ENCODE measurements at places on chromosomes 12 and 14. TPM values are rescaled to one million over a fixed set of nuclear protein-coding genes. Genes with fewer than 3 reads are reported as not detected.

OR4E2 gene
- total RNA-seq = not detected

DNA sequence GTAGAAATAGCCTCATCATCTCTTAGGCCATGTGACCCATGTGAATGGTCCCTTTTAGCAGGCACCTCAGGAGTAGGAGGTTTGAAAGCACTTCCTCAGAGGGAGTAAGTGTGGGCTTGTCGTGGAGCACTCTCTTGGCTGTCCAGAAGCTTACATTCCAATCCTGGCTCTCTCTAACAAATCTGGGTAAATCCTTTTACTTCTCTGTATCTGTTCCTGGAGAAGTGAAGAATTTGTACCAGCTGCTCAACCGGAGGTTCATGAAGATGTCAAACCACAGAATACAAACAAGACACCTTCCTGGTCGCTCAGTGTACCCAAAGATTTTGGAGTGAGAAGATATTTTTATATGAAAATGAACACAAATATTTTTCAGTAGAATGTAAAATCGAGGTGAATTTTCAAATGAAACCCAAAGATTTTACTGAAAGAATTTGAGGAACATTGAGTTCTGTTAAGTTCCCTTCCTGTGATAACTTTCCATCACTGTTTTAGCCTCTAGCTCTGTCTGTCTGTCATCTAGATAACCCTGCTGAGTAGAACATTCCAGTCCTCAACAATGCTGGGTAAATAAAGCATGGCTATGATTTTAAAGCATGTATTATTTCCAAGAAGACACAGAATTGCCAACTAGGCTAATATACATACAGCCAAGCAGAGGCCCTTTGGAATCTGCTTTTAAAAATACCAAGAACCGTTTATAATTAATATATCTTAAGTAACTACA lies 263.9 kb upstream of the RGS6 start:
- DNase-seq = no peak

- no peak for DNase-seq
Measured at GRCh38 chr12:5900533-5901205, 44.4 kb downstream of the ANO2 start.

DNA sequence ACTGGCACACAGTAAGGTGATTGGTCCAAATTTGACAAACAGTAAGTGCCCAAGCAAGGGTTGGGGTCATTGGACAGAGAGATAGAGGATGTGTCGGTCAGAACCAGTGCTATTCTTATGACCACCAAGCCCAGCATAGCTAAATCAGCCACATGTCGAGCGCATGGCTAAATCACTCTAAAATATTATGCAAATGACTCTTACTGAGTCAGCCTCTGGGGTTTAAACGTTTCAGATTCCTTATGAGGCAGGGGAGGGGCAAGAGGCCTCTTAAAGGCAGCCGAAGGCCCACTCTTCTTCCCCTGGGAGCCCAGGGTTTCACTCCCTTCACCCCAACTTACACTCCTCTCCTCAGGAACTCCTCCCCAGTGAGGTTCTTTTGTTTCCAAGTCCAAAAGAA lies 603 bp upstream of the ENDOU start:
- no peak for DNase-seq

GRCh38 chr14:74244115-74244514 lies 4.9 kb downstream of the VSX2 start:
- DNase-seq = no peak

- no peak for DNase-seq
Measured at GRCh38 chr14:63933711-63934110, 80.9 kb downstream of the SYNE2 start.

DNA sequence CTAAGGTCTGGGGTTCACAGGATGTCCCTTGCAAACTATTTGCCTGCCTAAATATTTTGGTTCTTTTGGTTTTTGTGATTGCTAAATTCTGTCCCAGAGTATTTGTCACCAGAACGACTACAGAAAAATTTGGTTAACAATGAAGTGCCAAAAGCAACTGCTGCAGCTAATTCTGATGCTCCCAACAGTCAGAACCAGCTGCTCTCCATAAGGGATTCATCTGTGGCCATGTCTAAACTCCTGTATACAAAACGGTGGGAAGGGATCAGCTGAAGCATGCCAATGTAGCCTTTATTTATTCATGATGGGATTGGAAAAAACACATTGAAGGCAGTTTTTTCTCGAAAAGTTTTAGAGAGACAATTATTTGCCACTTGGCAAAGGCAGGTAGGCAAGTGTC lies 29.3 kb upstream of the PELI2 start:
- DNase-seq = no peak

KRT83 gene
- not detected for total RNA-seq

KLRD1 gene
- total RNA-seq = 0.13 TPM

- no peak for DNase-seq
Measured at GRCh38 chr14:41785696-41786095, 179.0 kb downstream of the LRFN5 start.

SIX6 gene
- not detected for total RNA-seq

PTPRQ gene
- not detected for total RNA-seq

MIP gene
- total RNA-seq = not detected

GRCh38 chr14:20632448-20632830 lies 9.1 kb downstream of the OR6S1 start:
- no peak for DNase-seq

DNA sequence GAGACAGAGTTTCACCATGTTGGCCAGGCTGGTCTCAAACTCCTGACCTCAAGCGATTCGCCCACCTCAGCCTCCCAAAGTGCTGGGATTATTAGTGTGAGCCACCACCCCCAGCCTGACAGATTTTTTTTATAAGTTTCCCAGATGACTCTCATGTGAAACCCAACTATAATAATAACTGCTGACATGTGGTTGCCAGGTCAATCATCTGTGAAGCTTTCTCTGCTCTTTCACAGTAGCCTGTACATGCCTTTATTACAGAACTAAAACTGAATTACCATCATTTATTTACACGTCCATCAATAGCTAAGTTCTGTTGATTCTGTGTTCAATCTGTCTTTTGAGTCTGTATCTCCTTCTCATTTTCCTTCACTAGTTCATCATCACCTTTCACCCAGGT lies 218.5 kb downstream of the RPS29 start:
- DNase-seq = no peak

- no peak for DNase-seq
Measured at GRCh38 chr12:53601296-53601847, 24.8 kb downstream of the ATF7 start.

DNA sequence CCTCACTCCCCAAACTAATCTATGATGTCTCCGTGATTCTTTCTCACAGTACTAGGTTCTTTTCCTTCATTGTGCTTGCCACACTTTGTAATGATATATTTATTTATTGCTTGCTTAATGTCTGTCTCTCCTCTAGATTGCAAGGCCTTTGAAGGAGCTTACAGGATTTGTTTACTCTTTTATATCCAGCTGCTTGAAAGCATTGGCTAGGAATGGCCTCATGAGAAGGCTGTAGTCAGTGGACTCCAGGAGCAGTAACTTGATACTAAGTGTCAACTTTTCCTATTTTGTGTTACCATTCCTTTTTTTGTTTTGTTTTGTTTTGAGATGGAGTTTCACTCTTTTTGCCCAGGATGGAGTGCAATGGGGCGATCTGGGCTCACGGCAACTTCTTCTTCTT lies 7.3 kb upstream of the FAM234B start:
- no peak for DNase-seq

DNA sequence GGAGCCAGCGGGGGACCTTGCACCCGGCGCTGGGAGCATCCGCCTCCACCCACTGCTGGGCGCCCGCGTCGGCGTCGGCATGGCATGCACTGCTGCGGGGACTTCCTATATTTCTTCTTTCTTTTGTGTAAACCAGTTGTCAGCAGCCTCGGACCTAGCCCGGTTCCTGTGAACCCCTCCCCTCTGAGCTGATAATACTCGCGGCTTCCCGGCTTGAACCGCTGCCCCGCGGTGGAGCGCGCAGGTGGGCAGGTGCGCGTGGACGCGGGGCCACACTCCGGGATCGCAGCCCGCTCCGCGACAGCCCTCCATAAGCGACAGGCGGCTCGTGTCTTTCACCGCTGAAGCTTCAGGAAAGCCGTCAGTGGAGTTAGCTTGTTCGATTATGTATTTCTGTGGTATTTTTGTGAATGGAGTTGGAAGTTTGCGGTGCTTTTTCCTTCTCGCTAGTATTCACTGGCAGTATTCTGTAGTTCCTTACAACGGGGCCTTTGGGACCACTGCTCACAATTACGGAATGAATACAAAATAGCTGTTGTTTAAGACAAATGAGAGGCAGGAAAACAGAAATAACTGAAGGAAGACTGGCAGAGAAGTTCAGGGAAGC lies 870 bp downstream of the BMAL2 start:
- DNase-seq = peak; percentile 30

DNA sequence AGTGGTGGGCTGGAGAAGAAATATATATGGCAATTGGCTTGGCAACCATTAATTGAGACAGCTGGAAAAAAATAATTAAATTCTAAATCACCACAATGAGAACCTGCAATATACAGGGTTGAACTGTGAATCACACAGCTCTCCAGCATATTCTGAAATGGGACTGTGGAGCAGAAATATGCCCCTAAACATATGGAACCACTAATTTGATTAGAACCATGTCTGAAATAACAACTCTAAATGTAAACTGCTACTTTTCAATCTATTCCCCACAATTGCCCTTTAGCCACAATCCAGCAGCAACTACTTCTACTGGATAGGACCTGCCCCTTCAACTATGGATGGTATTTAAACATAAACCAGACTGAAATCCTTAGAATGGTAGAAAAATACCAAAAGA lies 330.4 kb downstream of the TRHDE start:
- DNase-seq = no peak

GPATCH2L gene
- total RNA-seq = 40.0 TPM

DNA sequence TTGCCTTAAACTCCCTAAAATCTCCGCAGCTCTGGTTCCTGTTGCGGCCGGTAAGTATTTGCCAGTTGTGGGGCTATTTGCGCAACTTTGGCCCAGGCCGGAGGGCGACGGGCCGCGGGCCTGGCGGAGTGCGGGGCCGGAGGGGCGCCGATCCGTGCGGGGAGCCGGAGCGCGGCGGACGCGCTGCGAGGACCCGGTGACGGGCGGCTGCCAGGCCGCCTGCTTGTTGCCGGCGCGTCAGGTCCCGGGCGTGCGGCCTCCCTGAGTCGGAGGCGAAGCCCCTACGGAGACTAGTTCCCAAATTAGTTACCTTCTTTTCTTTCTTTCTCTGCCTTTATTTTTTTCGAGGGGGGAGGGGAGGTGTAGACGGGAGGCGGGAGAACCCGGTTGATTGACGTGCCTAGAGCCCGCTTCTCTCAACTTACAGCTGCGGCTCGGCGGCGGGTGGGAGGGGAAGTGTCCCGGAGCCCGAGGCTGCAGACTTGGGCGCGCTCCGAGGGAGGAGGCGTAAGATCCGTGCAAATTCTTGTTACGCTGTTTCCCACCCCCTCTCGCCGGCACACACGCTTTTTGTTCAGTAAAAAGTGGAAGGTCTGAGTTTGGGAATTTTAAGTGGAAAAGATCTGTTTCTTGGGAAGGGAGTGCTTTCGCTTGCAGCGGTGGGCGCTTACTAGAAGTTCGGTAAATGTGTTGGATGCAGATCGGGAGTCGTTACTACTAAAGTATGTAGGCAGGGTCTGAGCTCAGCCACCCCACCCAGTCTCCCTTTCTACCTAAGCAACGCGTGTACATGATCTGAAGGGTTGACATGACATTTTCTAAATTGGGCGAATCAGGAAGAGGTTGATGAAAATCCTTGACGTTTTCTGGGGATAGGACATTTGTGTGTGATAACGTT lies 576 bp downstream of the ZBTB1 start:
- DNase-seq = peak; percentile 83

SERPINA9 gene
- total RNA-seq = not detected

GRCh38 chr12:16021026-16021425 lies 109.9 kb downstream of the DERA start:
- no peak for DNase-seq

LIN7A gene
- total RNA-seq = 4.3 TPM

GRCh38 chr14:27186048-27186447 lies 588.2 kb upstream of the NOVA1 start:
- DNase-seq = no peak

KRT5 gene
- total RNA-seq = 0.86 TPM

LAG3 gene
- 4.1 TPM for total RNA-seq

NGB gene
- total RNA-seq = not detected

SNRPF gene
- total RNA-seq = 36.6 TPM

GRCh38 chr14:90408713-90409112 lies 11.9 kb downstream of the CALM1 start:
- no peak for DNase-seq

C12orf60 gene
- 1.1 TPM for total RNA-seq

DNA sequence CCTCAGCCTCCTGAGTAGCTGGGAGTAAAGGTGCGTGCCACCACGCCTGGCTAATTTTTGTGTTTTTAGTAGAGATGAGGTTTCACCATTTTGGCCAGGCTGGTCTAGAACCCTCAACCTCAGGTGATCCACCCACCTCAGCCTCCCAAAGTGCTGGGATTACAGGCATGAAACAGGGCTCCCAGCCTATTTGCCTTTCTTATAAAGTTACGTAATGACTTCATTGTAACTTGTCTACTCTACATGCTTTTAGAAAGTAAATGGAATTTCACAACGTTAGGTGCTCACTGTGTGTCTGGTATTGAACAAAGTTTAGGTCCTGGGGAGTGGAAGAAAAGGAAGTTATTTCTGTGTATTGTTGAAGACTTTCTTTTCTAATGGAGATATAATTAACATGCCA lies 12.5 kb downstream of the CFAP251 start:
- no peak for DNase-seq

DNA sequence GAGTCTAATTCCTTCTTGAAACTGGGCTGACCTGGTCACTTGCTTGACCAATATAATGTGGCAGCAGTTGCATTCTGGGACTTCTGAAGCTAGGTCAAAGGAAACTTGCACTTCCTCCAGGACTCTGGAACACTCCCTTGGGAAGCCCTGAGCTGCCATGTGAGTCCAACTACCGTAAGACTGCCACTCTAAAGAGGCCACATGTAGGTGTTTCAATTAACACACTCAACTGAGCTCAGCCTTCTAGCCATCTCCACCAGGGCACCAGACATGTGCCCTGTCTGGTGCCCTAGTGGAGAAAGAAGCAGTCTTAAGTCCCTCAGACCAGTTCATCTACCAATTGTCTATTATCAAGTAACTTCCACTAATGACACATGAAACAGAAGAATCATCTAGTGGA lies 6.1 kb upstream of the TEP1 start:
- no peak for DNase-seq

DNA sequence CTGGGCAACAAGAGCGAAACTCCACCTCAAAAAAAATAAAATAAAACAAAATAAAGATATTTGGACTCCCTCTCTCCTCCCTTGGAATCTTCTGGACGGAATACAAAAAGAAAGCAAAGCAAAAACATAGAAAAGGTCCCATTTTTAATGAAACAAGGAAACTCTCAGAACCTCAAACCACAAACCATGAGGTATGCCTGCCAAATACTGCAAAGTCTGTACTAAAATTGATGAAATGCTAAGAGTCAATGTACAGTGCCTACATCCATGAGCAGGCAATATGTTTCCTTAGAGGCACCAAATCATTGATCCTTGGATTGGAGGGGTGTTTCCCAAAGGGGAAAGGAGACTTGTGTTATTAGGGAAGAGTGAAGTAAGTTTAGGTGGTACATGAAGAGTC lies 8.2 kb upstream of the RPS6KA5 start:
- DNase-seq = no peak

GRCh38 chr12:131963381-131963780 lies 13.6 kb downstream of the EP400 start:
- DNase-seq = no peak

GRCh38 chr14:50347521-50347920 lies 35.4 kb downstream of the DMAC2L start:
- DNase-seq = peak; percentile 43
